ENCODE measurements at places on chromosomes 2 and 18.

GRCh38 chr18:63181706-63182309 is 137.8 kb downstream of the BCL2 start:
- DNase-seq = no peak

- DNase-seq = no peak
These were observed 47.8 kb downstream of the SMAD2 start for GRCh38 chr18:47882641-47883040.

- DNase-seq = peak; percentile 7
These were observed 67.6 kb upstream of the ZFP36L2 start for GRCh38 chr2:43293744-43294695.

DNA sequence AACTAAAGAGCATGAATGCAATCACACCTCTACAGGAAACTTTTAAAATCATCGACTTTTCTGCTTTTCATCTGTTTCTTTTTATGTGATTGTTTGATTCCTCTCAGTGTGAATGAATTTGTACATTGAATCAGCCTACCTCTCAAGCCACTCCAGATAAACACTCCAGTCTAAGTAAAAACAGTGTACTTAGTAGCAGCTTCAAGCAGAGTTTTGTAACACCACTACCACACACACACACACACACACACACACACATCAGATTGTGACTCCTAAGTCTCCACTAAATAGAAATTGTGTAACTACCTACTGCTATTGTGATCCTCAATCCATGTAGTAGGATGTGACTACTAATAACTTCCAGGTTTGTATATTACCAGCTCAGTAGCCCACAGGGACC is 65.3 kb upstream of the EPB41L5 start:
- DNase-seq = no peak

DNA sequence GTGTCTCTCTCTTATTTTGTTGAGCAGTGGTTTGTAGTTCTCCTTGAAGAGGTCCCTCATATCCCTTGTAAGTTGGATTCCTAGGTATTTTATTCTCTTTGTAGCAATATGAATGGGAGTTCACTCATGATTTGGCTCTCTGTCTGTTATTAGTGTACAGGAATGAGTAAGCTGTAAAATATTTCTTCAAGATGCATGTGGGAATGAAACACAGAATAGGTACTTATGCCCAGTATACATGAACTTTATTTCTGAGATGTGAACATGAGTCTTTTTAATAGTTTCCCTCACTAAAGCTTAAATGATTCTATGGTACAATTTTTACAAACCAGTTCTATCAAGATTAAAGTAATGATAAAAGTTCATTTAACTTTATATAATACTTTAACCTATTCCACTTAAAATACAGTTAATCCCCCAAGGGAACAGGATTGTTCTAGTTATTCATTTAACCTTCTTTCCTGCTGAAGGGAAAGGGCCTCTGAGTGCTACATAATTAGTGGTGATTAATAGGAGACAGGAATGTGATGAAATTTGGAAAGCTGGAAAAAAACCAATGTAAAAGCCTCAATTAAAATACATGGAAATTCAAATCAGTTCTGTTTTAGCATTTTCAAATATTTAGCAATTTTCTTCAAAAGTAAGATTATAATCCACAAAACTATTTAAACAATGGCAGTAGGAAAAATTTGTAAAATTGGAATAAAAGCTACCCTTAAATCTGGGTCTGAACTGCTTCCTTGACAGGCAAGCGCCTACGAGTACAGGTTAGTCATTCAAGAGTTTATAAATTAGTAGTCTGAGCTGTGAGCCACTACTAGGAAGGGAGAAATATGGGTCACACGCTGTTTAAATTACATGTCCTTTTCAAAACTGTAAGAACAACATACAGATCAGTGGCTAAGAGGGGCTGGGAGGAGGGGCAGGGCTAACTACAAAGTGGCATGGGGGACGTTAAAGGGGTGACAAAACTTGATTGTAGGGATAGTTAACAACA is 28.9 kb downstream of the SPIRE1 start:
- DNase-seq = peak; percentile 48

DNA sequence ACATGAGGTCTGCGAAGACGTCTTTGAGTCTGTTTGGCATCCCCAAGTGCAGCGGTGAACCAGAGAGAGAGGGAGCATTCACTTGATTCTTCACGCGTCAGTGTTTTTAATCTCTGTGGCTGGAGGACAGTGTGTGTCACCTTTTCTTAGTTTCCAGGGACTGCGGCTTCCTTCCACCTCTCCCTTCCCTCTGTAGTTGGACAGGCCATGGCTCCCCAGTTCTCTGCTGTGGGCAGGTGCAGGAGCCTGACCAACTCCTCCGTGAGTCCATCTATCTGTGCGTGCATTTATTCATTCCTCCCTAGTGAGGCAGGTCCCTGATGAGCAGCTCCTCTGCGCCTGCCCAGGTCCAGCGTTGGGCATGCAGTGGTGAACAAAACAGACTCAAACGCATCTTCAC is 42.9 kb downstream of the AGAP1 start:
- no peak for DNase-seq

DNA sequence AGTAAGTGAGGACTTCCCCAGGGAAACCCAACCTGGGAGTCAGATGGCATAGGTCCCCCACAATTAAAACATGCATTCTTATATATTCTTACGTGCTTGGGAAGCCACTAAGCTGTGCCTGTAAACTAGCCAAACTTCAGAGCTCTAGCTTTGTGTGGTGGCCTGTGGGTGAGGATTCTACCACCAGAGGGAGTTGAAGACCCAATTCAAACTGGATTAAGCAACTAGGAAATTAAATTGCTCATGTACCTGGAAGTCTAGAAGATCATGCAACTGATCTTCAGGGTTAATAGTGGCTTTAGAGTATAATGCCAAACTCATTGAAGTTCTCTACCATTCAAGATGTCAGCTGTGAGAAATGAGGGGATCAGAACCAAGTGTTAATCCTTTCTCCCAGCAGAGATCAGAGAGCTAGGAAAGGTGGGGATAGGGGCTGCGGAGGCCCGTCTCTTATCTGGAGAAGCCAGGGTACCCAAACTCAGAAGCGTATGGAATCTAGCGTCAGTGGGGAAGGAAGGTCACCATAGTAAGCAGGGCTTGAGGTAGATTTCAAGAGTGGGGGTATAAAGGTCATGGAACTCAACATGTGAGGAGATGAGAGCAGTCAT is 53.2 kb upstream of the CCDC85A start:
- peak; percentile 76 for DNase-seq

DNA sequence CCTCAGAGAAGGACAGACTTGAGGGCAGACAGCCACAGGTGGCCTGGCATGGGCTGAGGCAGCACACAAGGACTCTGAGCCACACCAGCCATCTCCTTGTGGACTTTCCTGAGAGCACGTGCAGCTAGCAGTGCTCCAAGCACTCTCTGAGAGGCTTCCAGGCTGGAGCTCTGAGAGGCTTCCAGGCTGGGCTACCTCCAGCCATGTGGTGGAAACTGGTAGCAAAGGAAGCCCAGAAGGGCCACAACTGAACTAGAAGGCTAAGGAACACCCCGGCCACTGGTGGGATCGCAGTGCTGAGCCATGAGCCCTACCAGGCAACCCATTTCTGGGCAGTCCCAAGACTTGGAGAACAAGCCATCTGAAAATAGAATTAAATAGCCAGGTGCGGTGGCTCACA is 39.5 kb downstream of the BCL11A start:
- no peak for DNase-seq

- no peak for DNase-seq
These were observed 249.3 kb upstream of the MEIS1 start for GRCh38 chr2:66185497-66186054.

DNA sequence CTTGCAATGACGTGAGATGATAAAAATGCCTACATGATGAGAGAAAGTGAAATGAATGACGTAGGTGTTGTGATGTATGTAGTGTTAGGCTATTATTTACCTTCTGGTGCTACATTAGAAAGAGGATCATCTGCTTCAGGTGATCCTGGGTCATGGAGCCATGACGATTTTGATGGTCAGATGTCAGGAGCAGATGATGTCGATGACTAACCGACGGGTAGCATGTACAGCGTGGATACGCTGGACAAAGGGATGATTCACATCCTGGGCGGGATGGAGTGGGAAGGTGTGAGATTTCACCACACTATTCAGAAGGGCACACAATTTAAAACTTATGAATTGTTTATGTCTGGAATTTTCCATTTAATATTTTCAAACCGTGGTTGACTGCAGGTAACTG is 43.5 kb upstream of the ACVR1C start:
- DNase-seq = no peak

GRCh38 chr2:233083782-233084181 is 23.6 kb downstream of the INPP5D start:
- no peak for DNase-seq

DNA sequence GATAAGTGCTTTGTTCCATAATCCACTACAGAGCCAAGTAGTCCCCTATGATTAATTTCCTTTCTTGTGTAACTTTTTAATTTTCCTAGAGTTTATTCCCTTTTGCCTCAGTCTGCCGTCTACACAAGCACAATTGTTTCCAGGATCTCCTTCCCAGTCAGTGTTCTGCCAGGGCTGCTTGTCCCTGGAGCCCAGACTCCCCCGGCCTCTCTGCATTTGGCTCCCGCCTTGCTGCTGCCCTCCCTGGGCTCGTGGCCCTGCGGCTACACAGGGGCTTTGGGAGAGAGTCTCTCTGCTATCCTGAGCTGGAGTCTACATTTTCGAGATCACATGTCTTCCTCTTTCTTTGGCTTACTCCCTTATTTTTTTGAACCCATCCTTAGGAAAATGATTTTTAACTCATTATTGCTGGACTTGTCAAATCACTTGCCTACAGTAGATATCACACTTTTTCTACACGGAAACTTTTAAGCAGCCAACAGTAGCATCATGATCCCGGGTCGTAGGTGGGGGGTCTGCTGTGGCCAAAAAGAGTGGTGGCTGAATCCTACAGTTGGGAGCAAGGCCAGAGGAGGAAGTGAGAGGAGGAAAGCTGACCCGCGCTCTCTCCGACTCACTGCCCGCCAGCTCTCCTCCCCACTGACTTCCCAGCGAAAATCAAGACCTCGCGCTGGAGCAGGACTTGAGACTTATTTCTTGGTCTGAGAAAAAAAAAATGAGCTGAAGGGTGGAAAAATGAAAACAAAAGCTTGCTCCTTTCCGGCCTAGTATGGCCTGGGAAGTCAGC is 9.4 kb downstream of the FBLN7 start:
- no peak for DNase-seq

DNA sequence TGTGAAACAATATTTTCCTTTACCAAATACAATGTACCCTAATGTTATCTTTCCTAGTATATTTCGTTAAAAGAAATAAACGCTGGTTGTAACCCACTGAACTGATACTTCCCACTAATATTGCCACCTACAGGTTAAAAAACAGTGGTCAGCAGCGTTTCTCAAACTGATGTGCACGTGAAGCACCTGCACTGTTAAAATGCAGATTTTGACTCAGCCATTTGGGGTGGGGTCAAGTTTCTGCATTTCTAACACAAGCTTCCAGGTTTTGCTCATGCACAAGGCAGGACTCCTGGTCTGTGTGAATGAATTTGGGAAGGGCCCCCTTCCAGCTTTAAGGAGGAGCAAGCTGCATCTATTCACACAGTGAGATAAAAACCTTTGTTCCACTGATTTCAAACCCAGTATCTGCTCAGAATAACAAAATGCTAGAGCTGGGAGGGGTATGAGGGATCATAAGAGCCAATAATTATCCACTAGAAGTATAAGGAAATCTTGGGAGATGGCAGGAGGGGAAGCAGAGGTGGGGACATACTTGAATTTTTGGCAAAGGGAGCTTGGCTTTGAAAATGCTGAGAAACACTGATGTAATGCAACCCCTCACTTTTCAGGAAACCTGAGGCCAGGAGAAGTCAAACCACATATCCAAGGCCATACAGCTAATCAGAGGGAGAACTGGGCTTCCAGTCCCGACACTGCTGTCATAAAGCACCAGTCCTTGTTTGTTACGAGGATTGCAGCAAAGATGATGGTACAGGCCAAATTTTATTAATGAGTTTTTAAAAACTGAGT is 116.2 kb downstream of the RBMS1 start:
- DNase-seq = no peak

DNA sequence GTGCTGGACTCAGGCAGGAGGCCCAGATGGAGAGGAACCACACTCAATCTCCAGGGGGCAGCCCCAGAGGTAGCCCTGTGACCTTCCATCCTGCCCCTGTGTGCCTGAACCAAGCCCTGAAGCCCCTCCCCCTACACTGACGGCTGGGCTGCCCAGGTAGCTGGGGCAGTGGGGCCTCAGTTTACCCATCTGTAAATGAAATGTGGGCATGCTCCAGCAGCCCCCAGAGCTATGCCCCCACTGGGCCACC is 15.8 kb downstream of the CROCC2 start:
- no peak for DNase-seq

DNA sequence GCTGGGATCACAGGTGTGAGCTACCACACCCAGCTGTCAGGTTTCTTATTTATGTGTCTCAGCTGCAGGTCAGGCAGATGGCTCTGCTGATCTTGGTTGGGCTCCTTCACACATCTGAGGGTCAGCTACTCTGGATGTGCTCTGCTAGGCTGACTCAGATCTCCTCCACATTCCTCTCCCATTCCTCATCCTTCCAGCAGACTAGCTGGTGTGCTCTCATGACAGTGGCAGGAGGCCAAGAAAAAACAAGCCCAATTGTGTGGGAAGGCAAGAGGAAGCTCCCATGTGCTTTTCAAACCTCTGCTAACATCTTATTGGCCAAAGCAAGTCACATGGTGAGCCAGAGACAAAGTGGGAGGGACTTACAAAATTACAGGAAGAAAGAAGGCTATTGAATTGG is 11.7 kb upstream of the MSH6 start:
- DNase-seq = peak; percentile 69

DNA sequence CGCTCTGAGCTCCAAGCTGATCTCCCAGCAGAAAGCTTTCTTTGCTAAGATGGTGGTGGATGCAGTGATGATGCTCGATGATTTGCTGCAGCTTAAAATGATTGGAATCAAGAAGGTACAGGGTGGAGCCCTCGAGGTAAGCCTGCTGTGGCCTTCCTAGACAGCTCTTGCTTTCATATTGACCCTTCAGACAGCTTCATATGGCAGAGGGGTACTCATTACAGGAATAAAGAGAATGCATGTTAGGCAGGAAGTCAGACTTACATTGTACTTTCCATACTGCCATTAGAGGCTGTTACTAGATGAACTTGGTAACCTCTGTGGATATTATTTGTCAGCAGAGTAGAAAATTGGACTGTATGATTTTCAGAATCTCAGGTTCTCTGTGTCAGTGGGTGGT is 10.5 kb downstream of the CCT7 start:
- no peak for DNase-seq
